ENCODE measurements at places on chromosomes 6 and 20. TPM values are rescaled to one million over a fixed set of nuclear protein-coding genes. Genes with fewer than 3 reads are reported as not detected.

GRCh38 chr20:47066484-47067270, 172.0 kb downstream of the EYA2 start:
- DNase-seq, result no peak

GRCh38 chr20:37522260-37523011, 1.4 kb downstream of the NNAT start:
- peak; percentile 91 for DNase-seq

GRCh38 chr6:35014341-35014740, 125.3 kb downstream of the ANKS1A start:
- DNase-seq, result no peak

Gene REPS1
- 53.7 TPM for total RNA-seq

- DNase-seq, result no peak
Measured at GRCh38 chr6:166656230-166657151, 29.4 kb upstream of the RPS6KA2 start.

Data from sigmoid colon (tissue), 7 donors.